ENCODE measurements at places on chromosomes 2 and 18. TPM values are rescaled to one million over a fixed set of nuclear protein-coding genes. Genes with fewer than 3 reads are reported as not detected.

DNA sequence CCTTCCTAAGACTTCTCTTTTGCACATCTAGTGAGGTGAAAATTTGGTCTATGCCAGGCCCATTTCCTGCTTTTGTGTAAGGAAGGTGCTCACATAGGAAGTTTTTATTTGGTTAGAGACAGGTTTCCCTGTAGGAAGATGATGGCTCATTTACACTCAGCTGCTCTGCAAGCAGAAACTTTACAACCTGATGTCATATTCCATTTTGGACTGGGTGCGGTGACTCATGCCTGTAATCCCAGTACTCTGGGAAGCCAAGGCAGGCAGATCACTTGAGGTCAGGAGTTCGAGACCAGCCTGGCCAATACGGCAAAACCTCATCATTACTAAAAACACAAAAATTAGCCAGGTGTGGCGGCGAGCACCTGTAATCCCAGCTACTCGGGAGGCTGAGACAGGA, 35.8 kb downstream of the CASP10 start:
- no peaks in the 10 kb centered on the region for H3K27me3 ChIP-seq
- H3K27ac ChIP-seq: no peak overlapping the region
- no peak for DNase-seq
- H3K4me3 ChIP-seq: no peak overlapping the region

Gene PRLH
- not detected for total RNA-seq

Gene DSG4
- total RNA-seq: not detected

Gene MDH1B
- total RNA-seq: not detected

Gene CTNNA2
- not detected for total RNA-seq

DNA sequence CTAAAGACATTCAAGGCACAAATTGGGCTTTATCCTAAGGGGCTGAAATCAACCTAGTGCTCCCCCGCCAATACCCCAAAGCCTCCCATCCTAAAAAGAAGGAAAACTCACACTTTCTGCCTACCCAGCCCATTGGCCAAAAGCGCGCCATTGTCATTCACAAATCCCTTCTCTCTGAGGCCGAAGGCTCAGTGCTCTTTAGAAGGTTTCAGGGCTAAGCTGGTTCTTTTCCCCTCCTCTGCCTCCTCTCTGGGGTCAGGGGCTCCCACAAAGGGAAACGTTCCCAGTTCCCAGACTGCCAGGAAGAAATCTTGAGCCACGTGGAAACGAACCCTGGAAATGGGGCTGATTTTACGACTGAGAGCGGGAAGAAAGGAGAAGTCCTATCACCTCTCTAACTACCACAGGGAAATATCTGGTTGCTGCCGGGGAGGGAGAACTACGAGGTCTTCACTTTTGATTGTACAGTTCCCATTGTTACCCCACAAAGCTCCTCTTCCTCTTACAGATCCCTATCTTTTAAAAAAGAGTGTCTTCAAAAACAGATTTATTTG, 1.7 kb upstream of the SKOR2 start:
- H3K36me3 ChIP-seq: no peaks in the 10 kb centered on the region
- no peak overlapping the region for H3K4me3 ChIP-seq
- DNase-seq: no peak
- H3K27ac ChIP-seq: no peak overlapping the region

Gene CD8B2
- not detected for total RNA-seq

DNA sequence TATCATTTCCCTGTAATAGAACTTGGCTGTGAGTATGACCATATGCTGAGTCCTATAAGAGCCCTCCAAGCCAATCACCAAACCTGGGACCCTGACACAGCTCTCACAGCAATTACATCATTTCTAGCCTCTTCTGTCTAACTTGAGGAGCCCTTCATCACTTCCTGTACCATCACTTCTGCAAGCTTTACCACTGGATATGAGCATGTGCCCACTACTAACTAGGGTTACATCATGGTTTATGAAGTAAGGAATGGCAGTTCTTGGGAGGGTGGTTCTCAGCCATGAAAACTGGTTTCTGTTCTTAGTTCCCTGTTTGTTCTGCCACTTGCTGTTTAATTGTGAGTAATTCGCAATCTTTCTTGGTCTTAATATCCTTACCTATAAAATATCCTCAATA, 31.0 kb upstream of the EPB41L3 start:
- DNase-seq: no peak
- no peak overlapping the region for H3K4me3 ChIP-seq
- no peak overlapping the region for H3K27ac ChIP-seq
- H3K27me3 ChIP-seq: no peaks in the 10 kb centered on the region
